Naive B cell (primary cell): ENCODE measurements at places on chromosomes 7 and 10. TPM values are rescaled to one million over a fixed set of nuclear protein-coding genes. Genes with fewer than 3 reads are reported as not detected.

Gene SORCS1
- not detected for polyA plus RNA-seq

Gene PNLIPRP3
- polyA plus RNA-seq = not detected

Gene ANKRD30A
- not detected for polyA plus RNA-seq

Gene LRRC61
- polyA plus RNA-seq = 25.0 TPM

Gene MMP21
- polyA plus RNA-seq = not detected

Gene H2BK1
- not detected for polyA plus RNA-seq

Gene FKBP6
- not detected for polyA plus RNA-seq

DNA sequence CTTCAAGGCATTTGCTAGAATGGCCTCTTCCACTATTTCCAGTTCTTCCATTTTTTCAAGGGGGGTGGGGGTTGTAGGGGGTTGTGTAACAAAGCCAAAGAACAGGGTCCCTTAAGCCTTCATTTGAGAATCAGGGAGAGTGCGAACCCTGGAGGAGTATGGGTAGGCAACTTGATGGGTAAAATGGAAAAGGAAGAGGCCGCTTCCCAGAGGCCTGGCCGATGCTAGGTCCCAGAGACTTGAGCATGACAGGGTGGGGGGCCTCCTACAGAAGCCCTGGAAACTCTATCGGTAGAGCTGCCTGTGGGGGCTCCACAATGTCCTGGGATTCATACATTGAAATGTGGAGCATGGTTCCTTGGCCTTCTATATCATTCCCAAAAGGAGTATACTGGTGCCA is 9.1 kb upstream of the HOXA13 start:
- no peak overlapping the region for H3K4me3 ChIP-seq
- no peaks in the 10 kb centered on the region for H3K36me3 ChIP-seq
- no peak for DNase-seq
- H3K4me1 ChIP-seq = peaks cover 33% of the 10 kb centered on the region
- H3K27me3 ChIP-seq = peaks cover 89% of the 10 kb centered on the region

DNA sequence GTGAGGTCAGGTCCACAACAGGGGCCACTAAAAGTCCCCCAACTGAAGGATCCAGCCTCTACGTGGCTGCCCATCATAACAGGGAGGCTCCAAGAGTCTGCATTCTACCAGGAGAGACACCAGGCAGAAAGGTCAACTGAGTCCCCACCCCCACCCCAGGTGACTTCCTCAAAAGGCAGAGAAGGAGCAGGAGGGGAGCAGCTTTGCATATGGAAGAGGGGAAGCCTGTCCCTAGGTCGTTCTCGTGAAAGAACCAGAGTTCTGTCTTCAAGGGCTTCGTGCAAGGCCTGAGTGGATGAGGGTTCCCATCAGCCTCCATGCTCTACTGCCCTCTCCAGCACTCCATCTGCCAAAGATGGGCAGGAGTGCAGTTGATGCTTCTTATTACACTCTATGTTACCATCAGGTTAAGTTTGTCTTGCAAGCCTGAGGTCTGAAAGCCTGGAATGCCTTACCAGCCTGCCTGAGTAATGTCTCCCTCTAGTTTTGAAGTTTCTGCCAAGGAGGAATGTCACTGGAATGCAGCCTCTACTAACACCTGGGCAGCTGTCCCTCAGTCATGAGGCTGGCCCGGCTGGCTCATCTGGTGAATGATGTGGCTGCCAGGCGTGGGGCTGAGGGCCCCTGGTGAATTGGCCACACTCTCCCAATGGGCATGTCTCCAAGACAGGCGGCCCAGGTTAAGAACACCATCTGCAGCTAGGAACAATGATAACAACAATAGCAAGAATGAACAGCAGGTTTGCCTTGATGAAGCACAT is 54.3 kb upstream of the SMNDC1 start:
- H3K4me1 ChIP-seq = peaks cover 58% of the 10 kb centered on the region
- H3K27me3 ChIP-seq = peaks cover 7% of the 10 kb centered on the region
- peak overlapping the region; percentile 99 for H3K27ac ChIP-seq
- no peak for DNase-seq

DNA sequence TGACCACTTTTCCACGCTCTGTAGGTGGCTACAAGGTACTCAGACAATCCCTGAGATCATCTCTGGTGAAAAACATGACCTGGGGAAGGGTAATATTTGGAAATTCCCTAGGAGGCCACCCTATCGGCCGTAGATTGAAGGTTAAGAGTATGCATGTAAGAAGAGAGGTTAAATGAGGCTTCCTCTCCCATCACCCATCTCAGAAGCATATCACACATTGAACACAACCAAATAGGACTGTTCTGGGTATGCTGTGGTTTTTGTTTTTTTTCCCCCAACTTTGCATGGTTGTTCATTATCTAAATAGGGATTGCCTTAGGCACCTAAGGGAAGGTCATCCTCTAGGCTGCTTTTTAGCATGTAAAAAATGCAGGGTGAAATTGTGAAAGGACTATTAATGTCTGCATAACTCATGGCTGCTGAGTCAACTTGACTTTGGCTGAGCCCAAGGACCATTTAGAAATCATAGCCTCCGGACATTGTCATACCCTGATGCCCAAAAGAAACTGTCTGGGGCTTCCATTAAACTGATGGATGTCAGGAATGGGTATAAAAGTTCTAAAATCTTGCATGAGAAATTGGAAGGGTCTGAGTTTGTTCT is 24.7 kb upstream of the ST8SIA6 start:
- H3K27ac ChIP-seq = no peak overlapping the region
- no peak for DNase-seq
- no peaks in the 10 kb centered on the region for H3K36me3 ChIP-seq
- H3K27me3 ChIP-seq = peaks cover 23% of the 10 kb centered on the region
- no peaks in the 10 kb centered on the region for H3K4me1 ChIP-seq

DNA sequence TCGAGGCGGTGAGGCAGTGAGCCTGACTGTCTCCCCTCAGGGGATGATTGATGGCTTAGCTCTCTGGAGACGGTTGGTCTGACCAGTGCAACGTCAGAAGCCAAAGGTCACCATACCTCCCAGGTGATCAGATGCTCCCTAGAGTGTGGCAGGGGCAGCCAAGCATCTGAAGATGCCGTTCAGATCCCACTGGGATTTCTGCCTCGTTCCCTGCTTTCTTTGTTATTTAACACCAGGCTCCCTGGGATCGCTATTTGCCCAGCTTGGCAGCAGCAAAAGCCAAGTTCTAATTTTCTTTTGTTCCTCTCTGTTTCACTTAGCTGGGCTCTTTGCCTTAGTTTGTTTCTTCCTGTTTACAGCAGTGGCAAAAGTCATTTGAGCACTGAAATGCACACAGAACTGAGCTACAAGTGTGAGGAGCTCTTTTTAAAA is 53.5 kb upstream of the SVIL start:
- no peaks in the 10 kb centered on the region for H3K4me1 ChIP-seq
- DNase-seq = no peak
- no peak overlapping the region for H3K27ac ChIP-seq
- H3K36me3 ChIP-seq = no peaks in the 10 kb centered on the region
- H3K27me3 ChIP-seq = no peaks in the 10 kb centered on the region
- no peak overlapping the region for H3K4me3 ChIP-seq

- H3K27ac ChIP-seq = no peak overlapping the region
- no peak overlapping the region for H3K4me3 ChIP-seq
- H3K4me1 ChIP-seq = no peaks in the 10 kb centered on the region
- H3K27me3 ChIP-seq = no peaks in the 10 kb centered on the region
- no peak for DNase-seq
- H3K36me3 ChIP-seq = no peaks in the 10 kb centered on the region
Measured at GRCh38 chr7:40299097-40299496, 164.3 kb downstream of the SUGCT start.

GRCh38 chr10:110353244-110354119 is 48.8 kb upstream of the SMNDC1 start:
- no peak overlapping the region for H3K4me3 ChIP-seq
- peak overlapping the region; percentile 99 for H3K27ac ChIP-seq
- H3K4me1 ChIP-seq = peaks cover 47% of the 10 kb centered on the region

DNA sequence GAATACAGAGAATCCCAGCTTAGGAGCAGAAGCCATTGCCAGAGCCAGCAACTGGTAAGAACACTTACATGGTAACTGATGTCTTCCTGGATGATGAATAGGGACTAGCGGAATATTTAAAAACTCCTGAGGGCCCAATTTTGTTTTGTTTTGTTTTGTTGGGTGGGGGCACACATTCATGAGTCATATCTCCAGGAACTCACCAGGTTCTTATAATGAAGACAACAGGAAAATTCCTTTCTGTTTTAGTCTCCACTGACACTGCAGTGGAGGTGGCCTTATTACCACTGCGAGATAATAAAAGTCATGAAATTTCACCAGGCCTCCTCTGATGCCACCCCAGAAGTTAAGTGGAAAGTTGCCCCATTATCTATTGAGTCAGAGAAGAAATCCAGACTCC is 6.6 kb upstream of the CUZD1 start:
- no peak overlapping the region for H3K4me3 ChIP-seq
- H3K4me1 ChIP-seq = peaks cover 16% of the 10 kb centered on the region
- H3K36me3 ChIP-seq = peaks cover 24% of the 10 kb centered on the region

GRCh38 chr10:117972168-117972837 is 74.4 kb downstream of the RAB11FIP2 start:
- H3K36me3 ChIP-seq = peaks cover 4% of the 10 kb centered on the region
- H3K4me3 ChIP-seq = no peak overlapping the region
- DNase-seq = no peak
- H3K4me1 ChIP-seq = no peaks in the 10 kb centered on the region

DNA sequence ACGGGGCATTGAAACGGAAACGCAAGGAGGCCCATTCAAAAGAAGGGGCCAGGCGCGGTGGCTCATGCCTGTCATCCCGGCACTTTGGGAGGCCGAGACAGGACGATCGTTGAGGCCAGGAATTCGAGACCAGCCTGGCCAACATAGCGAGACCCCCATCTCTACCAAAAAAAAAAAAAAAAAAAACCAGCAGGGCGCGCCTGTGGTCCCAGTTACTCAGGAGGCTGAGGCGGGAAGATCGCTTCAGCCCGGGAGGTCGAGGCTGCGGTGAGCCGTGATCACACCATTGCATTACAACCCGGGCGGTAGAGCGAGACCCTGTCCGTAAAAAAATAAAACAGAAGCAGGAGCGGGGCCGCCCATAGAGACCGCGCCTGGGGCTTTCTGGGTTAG is 396 bp downstream of the PSMG3 start:
- no peaks in the 10 kb centered on the region for H3K27me3 ChIP-seq
- H3K4me3 ChIP-seq = peak overlapping the region; percentile 82
- H3K27ac ChIP-seq = peak overlapping the region; percentile 69
- peaks cover 16% of the 10 kb centered on the region for H3K36me3 ChIP-seq
- no peak for DNase-seq

DNA sequence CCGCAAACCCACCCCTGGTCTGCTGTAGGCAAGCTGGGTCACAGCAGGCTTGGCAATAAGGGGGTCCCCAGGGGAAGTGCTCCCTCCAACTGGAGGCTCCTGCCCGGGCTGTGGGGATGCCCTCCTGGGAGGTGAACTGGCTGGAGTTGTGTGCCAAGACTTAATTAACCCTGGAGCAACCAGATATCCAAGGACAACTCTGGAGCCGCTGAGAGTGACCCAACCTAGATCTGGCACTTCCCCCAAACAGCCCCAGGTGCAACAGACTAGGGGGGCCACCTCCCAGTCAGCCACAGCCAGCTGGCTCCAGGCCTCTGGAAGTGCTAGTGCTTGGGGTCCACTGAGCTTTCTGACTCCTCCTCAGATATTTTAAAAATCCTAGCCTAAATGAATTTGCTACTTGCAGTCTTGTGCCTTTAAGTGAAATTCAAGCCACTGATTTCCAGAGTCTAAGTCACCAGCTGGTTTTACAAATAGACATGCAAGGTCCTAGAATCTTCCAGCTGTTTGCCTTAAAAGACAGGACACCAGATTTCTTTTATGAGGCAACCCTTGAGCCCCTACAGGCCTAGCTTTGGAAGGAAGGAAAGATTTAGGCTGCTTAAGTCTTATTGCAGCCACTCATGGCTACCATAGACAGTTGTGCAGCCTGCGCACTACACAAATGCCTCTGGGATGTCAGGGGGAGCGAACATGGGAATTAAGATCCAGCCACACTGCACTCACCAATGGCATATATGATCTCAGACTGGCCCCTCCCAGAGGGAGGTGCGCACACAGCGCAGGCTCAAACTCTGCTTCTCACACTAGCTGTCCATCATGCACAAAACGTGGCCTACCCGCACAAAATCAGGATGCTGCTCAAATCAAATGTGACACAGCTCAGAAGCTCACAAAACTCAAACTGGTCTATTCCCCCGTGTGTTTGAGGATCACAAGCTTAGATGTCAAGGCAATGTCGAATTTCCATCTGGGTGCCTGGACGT is 42.6 kb upstream of the MYL10 start:
- H3K27ac ChIP-seq = no peak overlapping the region
- no peaks in the 10 kb centered on the region for H3K4me1 ChIP-seq
- peaks cover 17% of the 10 kb centered on the region for H3K27me3 ChIP-seq
- no peak overlapping the region for H3K4me3 ChIP-seq
- no peak for DNase-seq

GRCh38 chr7:120070201-120070600 is 202.8 kb upstream of the KCND2 start:
- no peaks in the 10 kb centered on the region for H3K27me3 ChIP-seq
- no peak overlapping the region for H3K27ac ChIP-seq
- DNase-seq = no peak

DNA sequence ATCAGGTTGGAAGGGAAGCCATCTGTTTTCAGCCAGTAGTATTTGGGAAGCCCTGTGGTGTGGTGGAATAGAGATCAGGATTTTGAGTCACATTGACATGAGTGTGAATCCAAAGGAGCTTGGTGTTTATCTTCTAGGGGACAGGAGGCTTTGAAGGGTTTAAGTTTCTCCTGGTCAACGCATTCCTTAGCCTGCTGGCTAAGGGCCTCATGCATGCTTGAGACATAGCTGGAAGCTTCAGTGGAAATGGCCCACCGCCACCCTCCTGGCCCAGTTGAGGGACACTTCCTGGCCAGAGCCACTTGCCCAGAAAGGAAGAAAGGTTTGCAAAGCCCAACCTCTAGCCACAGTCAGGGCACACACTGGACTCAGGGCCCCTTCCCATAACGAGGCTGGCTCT is 70.9 kb downstream of the CDK1 start:
- peaks cover 3% of the 10 kb centered on the region for H3K4me1 ChIP-seq
- DNase-seq = no peak
- no peak overlapping the region for H3K4me3 ChIP-seq
- no peaks in the 10 kb centered on the region for H3K27me3 ChIP-seq
